ENCODE measurements at places on chromosomes 16 and 17. TPM values are rescaled to one million over a fixed set of nuclear protein-coding genes. Genes with fewer than 3 reads are reported as not detected.

The LRRC75A gene
- 4.3 TPM for total RNA-seq

The NAGPA gene
- 16.9 TPM for total RNA-seq

- DNase-seq = no peak
Measured at GRCh38 chr16:78519896-78520295, 420.4 kb downstream of the WWOX start.

GRCh38 chr16:84864326-84864955, 44.7 kb downstream of the CRISPLD2 start:
- no peak for DNase-seq

DNA sequence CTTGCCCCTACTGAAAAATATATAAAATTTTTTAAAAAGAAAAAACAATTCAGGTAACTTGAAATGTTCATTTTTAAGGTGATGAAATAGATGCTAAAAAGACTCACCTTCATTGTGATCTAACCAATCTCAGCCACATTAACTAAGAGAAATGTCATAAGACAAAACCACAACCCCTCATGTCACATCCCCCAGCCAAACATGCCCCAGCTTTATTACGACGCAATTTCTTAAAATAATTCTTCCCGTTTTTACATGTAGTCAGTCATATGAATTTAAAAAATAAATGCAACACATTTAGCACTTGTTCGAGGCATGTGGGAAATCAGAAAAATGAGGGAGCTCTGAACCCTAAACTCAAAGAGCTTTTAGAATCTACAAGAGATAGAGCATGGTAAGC, 9.5 kb downstream of the AMFR start:
- no peak for DNase-seq

DNA sequence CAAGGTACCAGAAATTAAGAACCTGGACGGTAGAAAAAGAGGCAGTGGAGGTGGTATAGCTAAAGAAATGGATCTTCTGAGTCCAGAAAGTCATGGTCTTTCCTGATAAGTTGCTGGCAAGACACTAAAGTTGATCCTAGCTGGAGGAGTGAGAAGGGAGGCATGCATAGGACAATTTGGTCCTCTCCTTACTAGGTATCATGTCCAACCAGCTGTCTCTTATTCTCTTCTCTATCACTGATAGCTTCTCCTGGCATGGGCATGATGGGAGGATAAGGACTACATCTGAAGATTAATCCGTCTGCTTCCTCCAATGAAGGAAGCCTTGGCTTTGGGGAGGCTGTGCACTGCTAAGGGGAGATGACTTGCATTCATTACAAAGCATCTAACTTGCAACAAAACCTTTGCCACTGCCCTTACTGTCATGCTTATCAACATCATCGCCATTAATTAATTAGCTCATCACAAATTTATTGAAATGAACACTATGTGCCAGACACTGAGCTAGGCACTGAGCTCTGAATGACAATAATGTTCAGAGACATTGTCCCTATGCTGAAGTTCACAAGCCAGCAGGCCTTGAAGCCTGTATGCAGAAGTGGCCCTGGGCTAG, 3.1 kb upstream of the FAM117A start:
- no peak for DNase-seq

GRCh38 chr17:30476726-30477082, 504 bp upstream of the GOSR1 start:
- no peak for DNase-seq

- DNase-seq = no peak
Measured at GRCh38 chr17:6667516-6667915, 16.0 kb downstream of the C17orf100 start.
